WTC11 (cell line): ENCODE measurements at places on chromosomes 5 and 9.

- DNase-seq, result peak; percentile 73
These were observed 177.5 kb downstream of the ZDHHC21 start for GRCh38 chr9:14515571-14516198.

DNA sequence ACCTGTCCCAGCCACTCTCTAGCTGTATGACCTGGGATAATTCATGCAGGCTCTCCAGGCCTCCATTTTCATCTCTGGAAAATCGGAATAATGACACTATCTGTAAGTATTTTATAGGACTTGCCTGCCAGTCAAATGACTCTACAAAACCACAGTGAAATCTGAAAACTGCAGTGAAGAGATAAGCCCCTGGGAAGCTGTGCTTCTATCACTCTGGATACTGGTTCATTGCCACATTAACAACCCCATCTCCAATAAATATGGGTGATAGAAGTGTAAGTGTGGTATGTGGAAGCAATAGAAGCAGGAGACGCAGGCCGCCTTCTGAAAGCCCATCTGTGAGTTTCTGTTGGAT is 31.8 kb downstream of the WHRN start:
- no peak for DNase-seq

DNA sequence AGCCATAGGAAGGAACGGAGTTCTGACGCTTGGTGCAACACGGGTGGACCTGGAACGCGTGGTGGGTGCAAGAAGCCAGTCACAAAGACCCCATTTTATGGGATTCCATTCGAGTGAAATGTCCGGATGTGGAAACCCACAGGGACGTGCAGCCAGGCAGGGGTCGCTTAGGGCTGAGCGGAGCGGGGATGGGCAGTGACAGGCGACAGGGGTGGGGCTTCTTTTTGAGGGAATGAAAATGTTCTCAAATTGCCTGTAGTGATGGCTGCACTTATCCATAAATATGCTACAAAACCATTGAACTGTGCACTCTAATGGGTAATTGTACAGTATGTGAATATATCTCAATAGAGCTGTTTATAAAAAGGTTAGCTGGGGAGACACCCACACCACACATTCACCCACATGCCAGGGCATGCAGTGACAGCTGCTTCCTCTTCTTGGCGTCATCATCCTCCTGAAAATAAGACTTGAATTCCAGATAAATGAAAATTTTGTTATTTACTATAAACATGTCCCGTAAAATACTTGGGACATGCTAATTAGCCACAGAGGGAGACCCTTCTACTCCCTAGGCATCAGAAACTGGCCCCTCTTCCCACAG is 71.3 kb upstream of the OLFM1 start:
- DNase-seq, result no peak

GRCh38 chr5:154628685-154629084 is 126.5 kb upstream of the LARP1 start:
- no peak for DNase-seq

GRCh38 chr5:115329475-115329874 is 33.0 kb upstream of the CCDC112 start:
- peak; percentile 57 for DNase-seq

GRCh38 chr9:107789001-107789700 is 299.6 kb upstream of the KLF4 start:
- DNase-seq, result no peak

GRCh38 chr9:104514901-104515300 is 10.8 kb downstream of the OR13F1 start:
- no peak for DNase-seq

DNA sequence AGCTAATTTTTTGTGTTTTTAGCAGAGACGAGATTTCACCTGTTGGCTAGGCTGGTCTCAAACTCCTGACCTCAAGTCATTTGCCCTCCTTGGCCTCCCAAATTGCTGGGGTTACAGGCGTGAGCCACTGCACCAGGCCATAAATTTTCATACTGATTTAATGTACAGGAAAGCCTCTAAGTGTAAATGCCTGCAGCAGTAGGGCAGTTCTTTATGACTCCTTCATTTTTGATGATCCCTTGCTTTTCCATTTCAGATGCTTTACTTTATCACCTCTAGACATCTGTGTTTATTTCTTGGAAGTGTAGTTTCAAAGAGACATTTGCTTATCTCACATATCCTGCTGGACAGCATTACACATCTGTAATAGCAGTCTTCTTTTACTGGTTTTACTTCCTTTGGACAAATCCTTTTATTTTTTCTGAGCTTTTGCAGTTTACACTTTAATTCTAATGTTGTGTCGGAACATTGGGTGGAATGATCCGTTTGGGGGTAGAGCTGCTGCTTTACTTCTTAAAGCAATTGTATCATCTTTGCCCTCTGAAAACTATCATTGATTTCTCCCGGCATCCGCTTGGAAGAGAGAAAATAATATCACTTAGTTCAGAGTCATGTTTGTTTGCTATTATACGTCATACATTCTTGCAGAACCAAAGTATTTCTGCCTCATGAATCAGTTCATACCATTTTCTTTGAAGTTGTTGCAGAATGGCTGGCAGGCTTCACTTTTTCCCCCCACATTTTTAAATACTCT is 36.0 kb downstream of the SCGB3A1 start:
- no peak for DNase-seq

DNA sequence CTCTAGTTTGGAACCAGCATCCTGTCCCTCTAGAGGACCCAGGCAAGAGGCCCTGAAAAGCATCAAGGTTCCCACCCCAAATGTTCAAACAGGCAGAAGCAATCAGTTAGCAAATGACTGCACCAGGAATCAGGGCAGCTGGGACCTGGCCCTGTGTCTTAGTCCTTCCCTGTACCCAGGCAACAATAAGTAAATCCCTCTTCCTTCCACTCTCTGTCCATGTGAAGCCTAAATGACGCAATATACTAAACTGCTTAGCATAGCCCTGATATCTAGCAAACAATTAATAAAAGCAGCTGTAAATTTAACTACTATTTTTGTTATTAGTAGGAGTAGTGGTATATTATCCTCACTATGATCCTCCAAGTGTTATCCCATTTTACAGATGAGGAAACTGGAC is 13.2 kb upstream of the ADRA1B start:
- no peak for DNase-seq

GRCh38 chr5:148484651-148485050 is 100.9 kb downstream of the FBXO38 start:
- no peak for DNase-seq

DNA sequence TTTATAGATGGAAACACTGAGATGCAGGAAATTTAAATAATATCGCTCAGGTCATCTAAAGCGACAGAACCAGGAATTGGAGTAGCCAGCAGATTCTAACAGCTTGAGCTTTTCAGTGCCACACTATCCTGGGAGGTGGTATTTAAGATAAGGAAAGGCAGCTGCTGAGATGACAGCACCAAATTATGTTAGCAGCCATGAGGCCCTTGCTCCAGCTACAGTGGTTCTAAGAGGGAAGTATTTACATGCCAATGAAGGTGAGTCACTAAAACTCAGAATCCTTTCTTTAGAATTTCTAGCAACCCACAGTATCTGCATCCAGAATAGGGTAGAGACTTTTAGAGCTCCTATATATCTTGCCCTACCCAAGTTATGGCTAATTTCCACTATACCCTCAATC is 127.0 kb upstream of the VLDLR start:
- no peak for DNase-seq

- no peak for DNase-seq
These were observed 156.0 kb upstream of the MAST4 start for GRCh38 chr5:66440202-66440680.

DNA sequence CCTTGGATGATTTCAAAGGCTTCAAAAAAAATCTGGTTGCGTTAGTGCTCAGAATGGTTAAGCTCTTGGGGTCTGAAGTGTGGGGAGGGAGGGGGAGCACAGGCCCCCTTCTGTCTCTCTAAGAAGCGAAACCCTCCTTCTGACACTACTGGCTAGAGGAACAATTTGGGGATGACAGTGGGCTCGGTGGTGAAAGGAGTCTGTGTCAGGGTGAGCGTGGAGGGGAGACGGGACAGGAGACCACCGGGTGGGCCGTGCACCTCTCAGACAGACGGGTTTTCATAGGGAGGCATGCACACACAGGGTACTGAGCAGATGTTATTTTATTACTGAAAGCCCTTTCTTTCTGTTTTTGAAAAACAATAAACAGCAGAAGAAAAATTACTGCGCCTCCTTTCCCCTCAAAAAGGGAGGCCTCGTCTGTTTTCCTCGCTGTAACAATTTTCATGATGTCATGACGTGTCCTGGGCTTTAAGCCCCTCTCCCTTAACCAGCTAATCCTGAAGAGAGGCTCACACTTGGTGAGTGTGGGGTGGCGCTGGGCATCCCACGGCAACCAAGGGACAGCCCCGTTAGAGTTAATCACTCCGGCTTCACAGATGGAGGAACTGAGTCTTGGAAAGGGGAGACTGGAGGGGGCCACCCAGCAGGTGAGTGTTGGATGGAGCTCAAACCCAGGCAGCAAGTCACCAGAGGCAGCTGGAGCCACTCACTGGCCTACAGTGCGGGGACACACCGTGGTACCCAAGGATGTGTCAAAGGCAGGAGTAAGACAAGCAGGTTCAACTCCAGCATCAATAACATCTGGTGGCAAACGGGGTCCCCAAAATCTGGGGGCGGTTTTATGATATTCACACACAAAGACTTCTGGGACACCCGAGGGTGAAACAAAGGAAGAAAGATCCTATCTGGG is 53.4 kb downstream of the PTCH1 start:
- no peak for DNase-seq

- DNase-seq, result no peak
These were observed 74.2 kb upstream of the GRAMD2B start for GRCh38 chr5:126348855-126349635.
